Common myeloid progenitor, CD34-positive (primary cell): ENCODE measurements at places on chromosomes 5 and 9.

DNA sequence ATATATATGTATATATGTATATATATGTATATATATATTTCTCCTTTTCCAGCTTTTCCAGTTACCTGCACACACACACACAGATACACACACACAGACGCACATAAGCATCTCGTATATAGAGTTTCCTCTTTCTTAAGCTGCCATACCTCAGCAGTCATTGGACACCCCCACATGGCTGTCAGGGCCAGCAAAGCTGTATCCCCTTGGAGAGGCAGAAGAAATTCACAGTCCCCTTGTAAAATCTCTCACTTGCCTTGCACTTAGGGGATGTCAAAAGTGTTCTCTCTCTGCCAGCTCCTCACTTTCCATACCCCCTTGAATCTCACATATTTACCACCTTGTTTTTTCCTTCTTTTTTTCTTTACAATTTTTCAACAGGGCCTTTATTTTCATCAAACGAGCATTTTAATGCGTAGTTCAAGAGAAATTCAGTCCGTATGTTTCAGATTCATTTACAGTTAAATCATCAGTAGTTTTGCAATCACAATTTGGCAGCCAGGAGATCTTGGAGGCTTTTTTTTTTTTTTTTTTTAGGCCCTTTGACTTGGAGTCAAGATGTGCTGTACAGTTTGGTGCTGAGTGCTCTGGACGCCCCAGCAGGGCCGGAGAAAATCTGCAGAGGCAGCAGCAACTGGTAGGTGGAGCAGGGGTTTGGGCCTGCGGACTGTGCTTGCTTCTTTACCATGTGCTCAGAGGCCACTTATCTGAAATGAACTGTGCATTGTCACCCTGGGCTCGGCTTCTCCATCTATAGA is 244.9 kb upstream of the KLF4 start:
- H3K4me1 ChIP-seq: no peaks in the 10 kb centered on the region
- H3K4me3 ChIP-seq: no peak overlapping the region
- no peak overlapping the region for H3K27ac ChIP-seq

DNA sequence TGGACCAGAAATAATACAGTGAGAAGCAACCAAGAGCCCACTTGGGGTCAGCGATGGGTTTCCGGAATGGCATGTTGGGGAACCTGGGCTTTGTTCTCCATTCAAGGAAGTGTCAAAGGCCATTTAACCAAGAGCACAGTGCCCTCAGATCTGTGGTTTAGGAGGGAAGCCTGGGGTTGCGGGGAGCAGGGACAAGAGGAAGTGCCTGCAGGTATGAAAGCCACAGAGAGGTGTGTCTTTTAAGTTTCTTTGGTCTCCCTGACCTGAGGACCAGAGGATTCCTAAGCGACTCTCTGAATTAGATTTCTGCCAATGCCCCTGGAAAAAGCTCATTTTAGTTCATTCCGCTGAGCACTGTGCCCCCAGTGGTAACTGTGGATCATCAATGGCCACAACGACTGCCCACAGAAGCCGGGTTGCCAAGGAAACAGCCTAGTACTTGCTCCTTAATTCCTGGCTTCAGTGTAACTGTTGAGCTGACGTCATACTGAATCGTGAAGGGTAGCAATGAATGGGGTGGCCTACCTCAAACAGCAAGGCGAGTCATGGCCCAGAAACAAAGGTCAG is 107.3 kb upstream of the SPIN1 start:
- H3K36me3 ChIP-seq: no peaks in the 10 kb centered on the region
- H3K4me1 ChIP-seq: peaks cover 15% of the 10 kb centered on the region
- no peak overlapping the region for H3K4me3 ChIP-seq
- no peak overlapping the region for H3K27ac ChIP-seq
- no peaks in the 10 kb centered on the region for H3K27me3 ChIP-seq
- DNase-seq: peak; percentile 73

GRCh38 chr5:167968837-167969236 is 322.6 kb upstream of the WWC1 start:
- H3K4me1 ChIP-seq: peaks cover 12% of the 10 kb centered on the region
- H3K27ac ChIP-seq: no peak overlapping the region
- H3K4me3 ChIP-seq: no peak overlapping the region
- no peak for DNase-seq

GRCh38 chr9:68508547-68508946 is 32.1 kb downstream of the TMEM252 start:
- no peaks in the 10 kb centered on the region for H3K27me3 ChIP-seq
- no peak overlapping the region for H3K4me3 ChIP-seq
- H3K4me1 ChIP-seq: no peaks in the 10 kb centered on the region
- no peaks in the 10 kb centered on the region for H3K36me3 ChIP-seq
- no peak overlapping the region for H3K27ac ChIP-seq
- no peak for DNase-seq

DNA sequence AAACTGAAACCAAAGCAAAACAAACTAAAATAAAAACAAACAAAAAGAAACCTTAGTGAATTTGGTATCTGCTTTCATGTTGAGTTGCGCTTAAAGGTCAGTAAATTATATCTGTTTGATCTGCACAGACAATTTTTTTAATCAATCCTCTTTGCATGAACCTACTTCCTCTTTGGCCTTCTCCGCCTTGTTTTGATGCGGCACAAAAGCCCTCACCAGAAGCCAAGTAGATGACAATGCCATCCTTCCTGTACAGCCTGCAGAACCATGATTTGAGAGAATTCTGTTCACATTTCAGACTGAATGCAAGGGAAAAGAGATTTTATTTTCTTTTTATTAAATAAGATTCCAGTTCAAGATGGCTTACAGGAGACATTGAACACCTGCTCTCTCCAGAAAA is 473.6 kb upstream of the FTMT start:
- H3K4me1 ChIP-seq: peaks cover 8% of the 10 kb centered on the region
- no peak overlapping the region for H3K4me3 ChIP-seq
- no peaks in the 10 kb centered on the region for H3K36me3 ChIP-seq

- H3K36me3 ChIP-seq: no peaks in the 10 kb centered on the region
- no peaks in the 10 kb centered on the region for H3K4me1 ChIP-seq
- H3K27me3 ChIP-seq: no peaks in the 10 kb centered on the region
- no peak overlapping the region for H3K27ac ChIP-seq
- no peak for DNase-seq
Observed at GRCh38 chr5:58405175-58405574, 54.7 kb downstream of the PLK2 start.

DNA sequence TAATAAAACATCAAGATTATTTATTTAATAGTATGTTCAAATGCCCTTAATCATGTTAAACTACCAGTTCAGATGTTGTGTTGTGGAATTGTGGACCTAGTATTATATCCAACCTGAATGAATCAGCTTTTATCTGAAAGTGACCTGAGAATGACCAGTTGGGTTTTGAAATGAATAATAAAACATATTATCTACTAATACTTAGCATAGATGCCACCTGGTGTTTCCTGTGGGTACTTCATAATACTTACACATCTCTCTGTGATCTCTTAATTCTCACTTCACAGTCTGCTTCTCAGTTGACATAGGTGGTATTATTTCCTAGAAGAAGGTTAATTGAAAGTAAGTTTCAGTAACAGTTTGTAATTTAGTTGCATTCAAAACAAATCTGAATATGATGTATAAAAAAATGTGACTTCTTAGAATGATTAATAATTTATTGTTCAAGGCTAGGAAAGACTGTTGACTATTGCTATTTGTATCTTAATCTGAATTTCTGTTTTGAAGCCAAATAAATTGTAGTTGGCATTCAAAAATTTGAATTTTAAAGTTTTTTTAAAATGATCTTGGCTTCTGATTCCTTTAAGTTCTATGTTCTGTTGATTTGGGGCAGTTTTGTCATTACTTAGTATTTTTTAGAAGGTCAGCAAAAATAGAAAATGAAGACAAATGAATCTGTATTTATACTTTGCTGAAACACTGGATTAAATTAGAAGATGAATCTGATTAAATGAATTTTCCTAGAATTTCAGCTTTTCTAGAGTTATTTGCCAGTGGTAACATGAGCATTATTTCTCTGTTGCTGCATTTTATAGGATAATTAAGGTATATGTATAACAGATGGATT is 48.2 kb downstream of the KIF2A start:
- DNase-seq: peak; percentile 77
- peaks cover 16% of the 10 kb centered on the region for H3K4me1 ChIP-seq
- H3K4me3 ChIP-seq: no peak overlapping the region
- H3K36me3 ChIP-seq: peaks cover 23% of the 10 kb centered on the region
- H3K27ac ChIP-seq: no peak overlapping the region
- H3K27me3 ChIP-seq: no peaks in the 10 kb centered on the region

GRCh38 chr9:75624998-75625397 is 265.5 kb upstream of the PCSK5 start:
- H3K27ac ChIP-seq: no peak overlapping the region
- H3K36me3 ChIP-seq: no peaks in the 10 kb centered on the region
- no peaks in the 10 kb centered on the region for H3K27me3 ChIP-seq
- no peaks in the 10 kb centered on the region for H3K4me1 ChIP-seq

DNA sequence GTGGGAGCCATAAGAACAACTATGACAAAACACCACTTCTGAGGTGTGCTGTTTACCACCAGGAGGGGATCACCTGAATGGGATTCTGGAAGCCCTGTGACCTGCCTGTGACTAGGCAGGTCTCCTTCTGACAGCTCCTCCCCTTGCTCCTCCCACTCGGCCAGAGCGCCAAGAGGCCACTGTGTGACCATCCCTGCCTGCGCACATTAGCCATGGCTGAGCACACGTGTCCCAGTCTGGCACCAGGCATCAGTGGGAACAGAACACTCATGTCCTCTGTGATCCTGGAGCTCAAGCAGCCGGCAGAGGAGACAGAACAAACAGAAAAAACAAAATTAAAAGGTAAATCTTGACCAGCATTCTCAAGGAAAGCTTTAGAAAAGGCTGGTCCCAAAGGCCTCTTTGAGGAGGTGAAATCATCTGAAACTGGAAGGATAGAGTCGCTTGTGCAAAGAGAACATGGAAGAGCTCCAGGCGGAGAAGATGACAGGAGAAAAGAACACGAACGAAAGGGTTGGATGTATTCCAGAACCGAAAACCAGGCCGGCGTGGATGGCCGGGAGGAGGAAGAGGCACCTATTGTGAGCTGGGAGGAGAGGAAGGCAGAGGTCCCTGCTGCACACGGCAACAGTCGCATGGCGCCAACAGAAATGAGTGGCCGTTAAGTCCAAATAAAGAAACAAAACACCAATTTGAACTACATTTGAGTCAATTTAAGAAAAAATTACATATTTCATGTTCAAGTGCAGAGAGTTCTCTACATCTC is 5.1 kb downstream of the MED10 start:
- H3K4me3 ChIP-seq: no peak overlapping the region
- peaks cover 10% of the 10 kb centered on the region for H3K4me1 ChIP-seq
- no peak for DNase-seq

DNA sequence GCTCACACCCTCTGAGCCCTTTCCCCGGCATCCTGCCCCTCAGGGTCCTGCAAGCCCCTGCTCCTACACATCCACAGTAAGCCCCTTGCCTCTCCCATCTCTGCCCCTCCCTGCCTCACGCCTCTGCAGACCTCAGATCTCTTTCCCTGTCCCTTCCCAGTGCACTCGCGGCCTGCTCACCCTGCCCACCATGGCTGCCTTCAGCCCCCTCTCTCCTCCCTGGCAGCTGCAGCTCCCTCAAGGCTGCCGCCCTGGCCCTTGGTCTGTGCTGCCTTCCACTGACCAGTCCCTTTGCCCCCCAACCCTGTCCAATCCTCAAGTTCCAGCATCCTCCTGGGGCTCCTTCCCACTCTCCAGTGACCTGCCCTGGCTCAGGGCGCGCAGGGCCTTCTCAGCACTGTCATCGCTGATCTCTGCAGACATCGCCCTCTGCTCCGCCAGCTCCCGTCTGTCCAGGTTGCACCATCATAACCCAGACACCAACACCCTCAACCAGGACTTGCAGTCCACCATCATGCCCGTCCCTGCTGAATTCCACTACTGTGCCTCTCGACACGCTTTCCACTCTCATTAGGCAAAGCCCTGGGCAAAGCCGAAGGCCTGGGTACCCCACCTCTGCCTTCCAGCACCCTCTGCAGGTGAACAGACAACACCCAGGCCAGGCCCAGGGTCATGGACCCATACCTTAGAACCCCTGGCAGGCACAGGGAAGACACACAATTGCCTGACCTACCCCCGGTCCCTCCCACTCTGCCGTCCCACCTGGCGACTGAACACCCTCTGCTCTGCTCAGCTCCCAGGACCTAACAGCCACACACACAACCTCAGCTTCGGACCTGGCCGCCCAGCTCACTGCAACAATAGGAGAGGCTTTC is 97.8 kb upstream of the RUFY1 start:
- no peaks in the 10 kb centered on the region for H3K27me3 ChIP-seq
- H3K27ac ChIP-seq: no peak overlapping the region

- H3K27ac ChIP-seq: no peak overlapping the region
- H3K4me3 ChIP-seq: no peak overlapping the region
- H3K4me1 ChIP-seq: peaks cover 4% of the 10 kb centered on the region
- no peaks in the 10 kb centered on the region for H3K27me3 ChIP-seq
- H3K36me3 ChIP-seq: no peaks in the 10 kb centered on the region
Observed at GRCh38 chr9:7988644-7989280, 189.2 kb upstream of the DMAC1 start.

DNA sequence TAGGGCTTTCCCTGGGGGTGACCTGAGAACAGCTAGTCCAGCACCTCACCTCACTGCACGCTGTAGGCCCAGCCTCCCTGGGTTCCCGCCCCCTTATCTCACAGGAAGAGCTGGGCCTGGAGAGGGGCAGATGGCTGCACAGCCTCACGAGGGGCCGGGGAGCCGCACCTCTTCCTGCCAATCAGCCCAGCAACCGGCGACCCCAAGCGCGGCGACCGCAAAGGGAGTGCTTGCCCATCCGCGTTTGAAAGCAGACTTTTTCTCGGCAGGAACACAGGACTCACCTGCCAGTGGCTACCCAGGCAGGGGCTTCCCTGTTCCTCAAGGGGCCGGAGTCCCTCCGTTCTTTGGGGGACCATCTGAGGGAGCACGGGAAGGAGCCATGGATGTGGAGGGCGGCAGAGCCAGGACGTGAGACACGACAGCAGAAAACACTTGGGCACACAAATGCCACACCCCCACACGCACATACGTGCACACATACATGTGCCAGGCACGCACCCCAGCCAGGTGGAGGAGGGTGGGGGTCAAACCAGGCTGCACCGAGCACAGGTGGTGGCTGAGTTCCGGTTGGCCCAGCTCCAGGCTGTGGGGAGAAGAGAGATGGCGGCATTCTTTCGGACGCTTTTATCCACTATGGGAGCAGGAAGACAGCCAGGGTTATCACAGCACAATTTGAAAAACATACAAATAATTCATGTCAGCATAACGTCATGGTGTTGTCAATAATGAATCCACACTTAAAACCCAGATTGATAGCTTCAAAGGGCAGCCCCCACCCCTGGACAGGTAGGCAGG is 11.3 kb downstream of the TMEM250 start:
- H3K36me3 ChIP-seq: no peaks in the 10 kb centered on the region
- H3K27ac ChIP-seq: peak overlapping the region; percentile 1
- peak; percentile 92 for DNase-seq
- H3K4me3 ChIP-seq: peak overlapping the region; percentile 24

GRCh38 chr5:73654819-73655318 is 28.9 kb downstream of the ARHGEF28 start:
- no peak overlapping the region for H3K4me3 ChIP-seq
- no peaks in the 10 kb centered on the region for H3K36me3 ChIP-seq
- no peak for DNase-seq
- no peaks in the 10 kb centered on the region for H3K27me3 ChIP-seq

- no peaks in the 10 kb centered on the region for H3K27me3 ChIP-seq
- no peak for DNase-seq
- no peak overlapping the region for H3K27ac ChIP-seq
- H3K36me3 ChIP-seq: no peaks in the 10 kb centered on the region
Observed at GRCh38 chr9:107816561-107817021, 327.0 kb upstream of the KLF4 start.
